ENCODE measurements at places on chromosomes 5 and 9.

DNA sequence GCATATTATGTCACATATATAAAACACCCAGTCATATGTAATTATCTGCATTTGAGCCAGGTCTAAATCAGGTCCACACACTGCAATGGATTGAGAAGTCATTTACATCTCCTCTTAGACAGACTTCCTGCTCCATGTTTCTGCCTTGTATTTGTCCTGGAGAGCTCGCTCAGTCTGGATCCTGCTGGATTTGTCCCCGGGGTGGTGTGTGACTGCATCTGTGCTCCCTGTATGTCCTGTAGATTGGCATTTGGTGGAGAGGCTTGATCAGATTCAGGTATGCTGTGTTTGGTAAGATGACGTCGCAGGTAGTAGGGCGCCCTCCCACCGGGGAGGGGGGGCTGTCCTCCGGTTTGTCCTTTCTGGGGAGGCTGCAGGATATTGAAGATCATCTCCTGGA lies 33.6 kb upstream of the IER5L start:
- DNase-seq, result no peak

DNA sequence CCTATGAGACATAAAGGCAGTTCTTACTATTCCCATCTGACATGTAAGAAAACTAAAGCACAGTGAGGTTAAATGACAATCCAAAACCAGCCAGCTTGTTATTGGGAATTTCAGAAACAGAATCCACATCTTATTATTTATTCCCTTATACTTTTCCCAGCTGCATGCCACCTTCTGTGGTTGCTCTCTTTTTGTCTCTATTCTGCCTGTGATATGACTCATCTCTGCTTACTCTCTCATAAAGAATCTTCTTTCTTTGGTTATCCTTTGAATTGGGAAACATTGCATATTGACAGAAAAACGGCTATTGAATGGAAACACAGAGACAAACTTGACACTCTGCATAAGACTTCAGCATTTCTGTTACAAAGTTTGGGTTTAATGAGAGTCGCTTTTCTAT lies 183.2 kb downstream of the TLR4 start:
- DNase-seq, result no peak

DNA sequence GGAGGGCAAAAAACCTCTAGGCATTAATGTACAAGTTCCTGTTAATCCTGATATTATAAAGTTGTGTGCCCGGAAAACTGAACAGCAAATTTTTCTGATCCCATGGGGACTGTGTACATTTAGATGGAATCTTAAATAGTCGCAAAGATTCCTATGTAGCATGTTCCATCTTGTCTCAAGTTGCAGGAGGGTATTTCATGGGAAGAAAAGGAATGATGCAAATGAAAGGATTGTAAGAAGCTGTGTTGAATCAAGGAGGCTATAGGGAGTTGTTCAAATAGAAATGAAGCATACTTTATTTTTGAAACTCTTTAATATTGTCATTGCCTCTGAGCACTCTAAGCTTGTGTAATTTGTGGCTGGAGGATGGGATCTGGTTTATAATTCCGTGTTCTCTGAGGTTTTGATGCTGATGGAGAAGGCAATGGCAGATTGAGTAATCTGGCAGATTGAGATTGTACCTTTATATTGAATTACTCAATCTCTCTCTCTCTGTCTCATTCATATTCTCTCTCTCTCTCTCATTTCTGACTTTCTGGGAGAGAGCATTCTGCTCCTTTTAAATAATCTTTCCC lies 288.5 kb downstream of the OSTF1 start:
- no peak for DNase-seq

DNA sequence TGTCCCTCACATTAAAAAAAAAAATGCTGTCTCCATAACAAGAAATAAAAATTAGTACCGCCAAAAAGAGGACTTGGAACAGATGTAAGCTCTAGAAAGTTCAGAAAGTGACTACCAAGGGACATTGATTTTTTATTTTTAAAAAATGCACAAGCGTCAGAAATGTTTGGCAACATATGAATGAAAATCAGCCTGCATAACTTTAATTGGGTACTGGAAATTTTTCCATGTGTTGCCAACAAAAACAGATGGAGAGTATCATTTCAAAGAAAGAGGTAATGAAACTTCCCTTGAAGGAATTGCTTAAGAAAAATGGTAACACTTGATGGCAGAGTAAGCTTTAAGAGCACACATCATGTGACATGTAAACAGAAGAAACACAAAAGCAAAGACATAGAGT lies 47.2 kb downstream of the OR2K2 start:
- no peak for DNase-seq
